ENCODE measurements at places on chromosomes 4 and X.

DNA sequence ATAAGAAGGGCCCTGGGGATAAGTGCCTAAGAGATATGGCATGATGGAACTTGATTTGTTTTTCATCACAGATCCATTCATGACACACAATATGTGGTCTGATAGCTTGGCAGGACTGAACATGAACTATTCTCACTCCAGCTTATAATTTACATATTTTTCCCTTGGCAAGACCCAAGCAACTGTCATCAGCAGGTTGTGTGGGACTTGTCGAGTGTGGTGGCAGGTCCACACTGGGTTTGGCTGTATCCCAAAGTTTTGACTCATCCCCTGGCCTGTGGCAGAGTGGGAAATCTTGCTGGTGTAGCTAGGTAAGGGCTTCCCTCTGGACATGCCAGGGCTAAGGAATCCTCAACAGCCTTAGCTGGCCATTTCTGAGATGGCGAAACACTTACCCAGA is 81.0 kb upstream of the STIM2 start:
- no peak for DNase-seq

DNA sequence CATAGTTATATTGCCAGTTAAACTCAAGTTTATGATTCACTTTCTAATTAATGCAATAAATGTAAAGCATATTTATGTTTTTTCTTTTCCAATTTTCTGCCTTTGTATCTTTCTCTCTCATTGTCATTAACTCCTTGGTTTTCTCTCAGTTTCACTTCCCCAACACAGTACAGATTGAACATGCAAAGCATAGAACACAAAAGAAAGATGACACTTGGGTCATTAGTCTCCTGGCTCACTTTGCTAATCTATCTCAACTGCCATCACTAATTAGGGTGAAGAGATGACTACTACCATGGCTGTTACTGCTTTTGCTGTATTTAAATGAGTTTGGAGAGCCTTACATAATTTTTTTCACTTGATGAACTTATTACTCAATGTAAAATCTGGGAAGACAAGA is 12.3 kb upstream of the NAA11 start:
- no peak for DNase-seq

DNA sequence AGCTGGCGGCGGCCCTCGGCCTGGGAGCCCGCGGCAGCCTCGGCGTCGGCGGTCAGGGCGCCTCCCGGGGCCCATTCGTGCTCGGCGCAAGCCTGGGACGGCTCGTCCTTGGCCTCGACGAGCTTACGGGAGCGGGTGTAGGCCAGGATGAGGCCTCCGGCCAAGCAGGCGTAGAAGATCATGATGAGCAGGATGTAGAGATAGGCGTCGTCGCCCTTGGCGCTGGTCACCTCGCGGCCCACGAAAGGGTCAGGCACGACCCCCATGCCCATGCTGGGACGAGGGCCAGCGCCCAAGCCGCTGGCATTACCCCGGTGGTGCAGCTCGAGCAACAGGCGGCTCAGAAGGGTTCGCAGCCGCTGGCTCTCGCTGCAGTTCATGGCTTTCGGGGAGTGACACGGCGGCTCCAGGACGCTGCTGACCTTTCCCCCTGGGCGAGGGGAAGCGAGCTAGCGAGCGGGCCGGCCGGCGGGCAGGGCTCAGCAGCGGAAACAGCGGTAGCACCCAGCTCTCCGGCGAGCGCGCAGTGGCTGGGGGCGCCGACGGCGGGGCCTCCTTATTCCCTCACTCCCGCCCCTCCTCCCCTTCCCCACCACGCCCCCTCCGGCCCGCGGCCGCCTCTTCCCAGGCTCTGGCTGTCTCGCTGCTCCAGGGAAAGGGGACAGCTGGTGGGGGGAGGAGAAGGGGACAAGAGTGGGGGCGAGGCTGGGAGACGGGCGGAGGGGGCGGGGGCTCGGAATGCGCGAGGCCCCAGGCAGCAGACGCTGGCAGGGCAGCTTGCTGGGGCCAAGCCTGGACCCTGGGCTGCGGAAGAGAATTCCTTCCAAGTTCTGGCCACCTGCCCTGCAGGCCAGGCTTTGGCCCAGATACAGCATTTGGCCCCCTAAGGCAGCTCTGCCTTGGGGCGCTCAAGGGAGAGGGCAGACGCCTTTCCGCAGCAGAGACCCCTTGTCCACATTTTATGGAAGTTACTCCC is at the start of gene KCNE5:
Gene KCNE5, minus strand, starts transcription at position 532 of the 976 bp plus-strand sequence. Its CDS starts 152 bp downstream, at position 380.
- DNase-seq, result no peak

DNA sequence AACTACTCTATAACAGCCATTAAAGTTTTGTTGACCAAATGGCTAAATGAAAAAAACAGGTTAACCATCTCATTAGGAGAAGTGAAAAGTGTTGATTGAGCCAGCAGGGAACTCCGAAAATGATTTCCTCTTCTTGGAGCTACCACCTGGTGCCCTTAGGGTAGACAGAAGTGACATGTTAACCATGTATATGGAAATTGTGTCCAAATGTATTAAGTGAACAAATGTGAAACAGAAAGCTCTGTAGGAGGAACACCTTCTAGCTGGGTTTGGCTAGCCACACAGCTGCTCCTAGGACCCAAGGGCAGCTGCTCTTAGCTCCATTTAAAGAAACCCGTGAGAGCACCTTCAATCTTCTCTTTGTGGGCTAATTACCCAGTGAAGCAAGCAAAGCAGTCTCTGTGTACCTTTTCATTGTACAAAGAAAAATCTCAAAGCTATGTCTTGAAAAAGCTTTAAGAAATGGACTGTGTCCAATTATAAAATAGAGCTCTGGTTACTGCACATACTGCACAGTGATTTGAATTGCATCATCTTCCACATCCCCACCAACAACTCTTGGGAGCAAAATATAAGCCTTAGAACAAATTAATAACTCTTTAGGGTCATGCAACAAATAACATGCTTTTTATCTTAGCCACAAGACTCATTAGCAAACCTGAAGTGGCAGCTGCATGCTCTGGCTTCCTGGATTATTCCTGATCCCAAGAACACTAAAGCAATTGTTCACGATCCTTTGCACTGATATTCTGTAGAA is 59.2 kb upstream of the PARM1 start:
- no peak for DNase-seq

DNA sequence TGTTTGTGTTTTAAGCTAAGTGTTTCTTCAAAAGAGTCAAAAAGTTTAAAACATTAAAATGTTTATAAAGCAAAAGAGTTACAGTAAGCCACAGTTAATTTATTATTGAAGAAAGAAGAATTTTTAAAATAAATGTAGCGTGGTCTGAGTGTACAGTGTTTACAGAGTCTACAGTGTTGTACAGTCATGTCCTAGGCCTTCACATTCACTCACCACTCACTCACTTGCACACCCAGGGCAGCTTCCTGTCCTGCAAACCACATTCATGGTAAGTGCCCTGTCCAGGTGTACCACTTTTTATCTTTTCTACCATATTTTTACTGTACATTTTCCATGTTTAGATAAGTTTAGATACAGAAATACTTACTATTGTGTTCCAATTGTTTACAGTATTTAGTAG is 239.7 kb upstream of the AGA start:
- DNase-seq, result no peak

- DNase-seq, result no peak
Measured at GRCh38 chr4:164753873-164754488, at the start of gene SMIM31. Gene SMIM31 (plus strand): TSS chr4:164754131. CDS start chr4:164770444, 16,313 bp downstream.

DNA sequence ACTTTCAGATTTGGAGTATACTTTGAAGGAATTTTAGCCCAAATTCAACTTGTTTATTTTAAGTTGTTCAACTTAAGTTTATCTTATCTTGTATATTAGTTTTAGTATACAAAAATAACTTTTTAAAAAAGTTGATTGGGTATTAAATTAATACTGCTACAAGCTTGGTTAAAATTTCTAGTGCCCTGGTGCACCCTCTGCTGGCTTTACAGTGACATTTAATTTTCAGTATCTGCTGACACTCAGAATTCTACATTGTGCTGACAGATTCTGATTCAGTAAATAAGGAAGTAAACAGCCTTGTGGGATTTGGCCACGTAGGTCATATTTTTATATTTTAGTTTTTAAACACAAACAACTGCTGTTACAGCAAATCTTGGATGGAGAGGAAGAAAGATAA is 2.9 kb downstream of the EDA start:
- DNase-seq, result no peak

DNA sequence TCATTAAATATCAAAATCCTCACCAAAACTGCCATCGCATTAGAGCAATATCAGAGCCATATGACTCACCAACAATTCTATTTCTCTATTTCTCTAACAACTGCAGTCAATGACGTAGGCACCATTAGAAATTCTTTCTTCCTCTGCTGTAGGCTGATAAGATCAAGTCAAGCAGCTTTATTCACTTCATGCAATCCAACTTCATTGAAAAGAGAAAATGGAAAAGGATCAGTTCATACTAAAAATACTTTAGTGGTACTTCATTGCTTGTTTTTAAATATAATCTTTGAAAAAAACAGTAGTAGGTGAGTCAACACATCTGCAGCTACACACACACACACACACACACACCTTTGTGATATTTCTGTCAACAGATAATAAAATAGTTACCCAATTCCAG is 345.3 kb upstream of the TENM3 start:
- DNase-seq, result no peak

DNA sequence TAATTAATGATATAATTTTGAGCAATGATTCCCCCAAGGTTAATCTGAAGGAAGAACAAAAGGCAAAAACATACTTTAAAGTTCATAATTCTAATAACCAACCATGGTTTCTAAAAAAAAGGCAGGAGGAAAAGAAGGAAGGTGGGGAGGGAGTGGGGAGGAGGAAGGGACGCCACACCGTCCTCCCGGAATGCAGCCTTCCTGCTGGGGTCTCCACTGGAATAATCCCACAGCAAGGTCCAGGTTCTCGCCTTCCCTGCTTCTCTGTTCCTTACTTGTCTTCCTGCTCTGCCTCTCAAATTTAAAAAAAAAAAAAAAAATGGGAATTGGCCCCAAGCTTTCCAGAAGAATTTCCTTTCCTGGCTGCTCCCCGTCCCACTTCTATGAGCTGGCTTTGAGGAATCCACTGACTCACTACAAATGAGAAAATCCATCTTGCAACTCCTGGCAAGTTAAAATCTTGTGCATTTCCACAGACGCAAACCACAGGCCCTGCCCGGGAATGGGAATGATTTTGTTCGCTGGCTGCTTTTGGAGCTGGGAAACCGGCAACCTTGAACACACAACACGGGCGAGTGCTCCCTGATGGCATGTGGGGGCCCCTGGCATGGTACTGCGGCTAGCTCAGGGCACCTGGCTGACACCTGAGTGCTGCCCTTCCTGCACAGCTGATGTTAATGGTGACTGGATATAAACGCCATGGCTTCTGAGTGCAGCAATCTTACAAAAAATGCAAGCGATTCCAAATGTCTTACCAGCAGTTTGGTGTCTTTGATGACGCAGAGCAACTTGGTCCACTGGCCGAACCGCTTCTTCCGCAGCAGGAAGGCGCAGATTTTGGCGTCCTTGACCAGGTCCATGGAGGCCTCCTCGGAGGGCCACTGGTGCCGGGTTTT is 97.0 kb downstream of the AFAP1 start:
- no peak for DNase-seq

GRCh38 chrX:110915111-110915510 is 119.5 kb upstream of the CHRDL1 start:
- no peak for DNase-seq

DNA sequence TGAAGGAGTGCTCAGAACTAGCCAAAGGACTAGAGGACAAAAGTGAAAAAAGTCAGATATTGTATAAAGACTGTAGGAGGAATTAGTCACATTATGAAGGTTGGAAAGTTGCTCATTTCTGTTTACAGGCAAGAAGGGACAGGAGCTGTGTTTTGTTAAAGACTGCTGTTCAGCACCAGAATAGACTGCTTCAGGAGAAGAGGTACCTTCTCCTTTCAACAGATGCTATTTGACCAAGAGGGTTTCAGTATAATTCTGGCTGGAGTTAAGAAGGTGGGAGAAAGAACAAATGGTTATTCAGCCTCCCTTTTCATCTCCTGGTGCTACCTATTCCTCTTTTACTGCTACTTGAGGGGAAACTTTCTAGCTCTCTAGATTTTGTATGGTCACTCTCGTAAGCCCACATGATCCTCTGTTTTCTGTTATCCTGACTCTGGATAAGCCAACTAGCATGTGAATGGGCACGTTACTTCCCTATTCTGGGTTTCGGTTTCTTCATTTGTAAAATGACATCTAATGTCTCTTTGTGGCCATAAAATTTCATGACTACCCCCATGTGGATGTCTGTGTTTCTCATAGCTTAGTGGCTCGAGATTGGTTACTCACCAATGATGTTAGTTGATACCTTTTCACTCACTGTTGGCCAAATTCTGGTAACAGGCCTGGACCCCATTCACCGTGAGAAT is 68.9 kb downstream of the SH2D1A start:
- no peak for DNase-seq

GRCh38 chrX:118220509-118220908 is 103.9 kb upstream of the KLHL13 start:
- no peak for DNase-seq

DNA sequence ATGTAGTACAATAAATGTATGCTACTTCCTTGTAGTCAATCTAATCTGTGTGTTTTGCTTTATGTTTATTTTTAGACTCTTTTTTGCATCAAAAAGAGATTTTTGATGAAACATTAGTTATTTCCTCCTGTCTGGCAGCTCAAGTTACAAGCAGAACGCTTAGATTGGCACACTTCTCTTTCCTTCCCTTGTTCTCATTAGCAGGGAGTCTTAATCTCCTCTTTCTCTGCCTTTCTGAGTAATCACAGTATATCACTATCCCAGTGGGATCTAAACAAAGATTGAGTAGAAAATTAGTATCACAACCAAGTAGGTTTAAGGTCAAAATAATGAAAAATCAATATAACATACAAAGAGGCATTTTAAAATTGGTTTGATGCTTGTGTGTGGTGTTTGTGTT is 1192.6 kb downstream of the C4orf33 start:
- DNase-seq, result no peak

DNA sequence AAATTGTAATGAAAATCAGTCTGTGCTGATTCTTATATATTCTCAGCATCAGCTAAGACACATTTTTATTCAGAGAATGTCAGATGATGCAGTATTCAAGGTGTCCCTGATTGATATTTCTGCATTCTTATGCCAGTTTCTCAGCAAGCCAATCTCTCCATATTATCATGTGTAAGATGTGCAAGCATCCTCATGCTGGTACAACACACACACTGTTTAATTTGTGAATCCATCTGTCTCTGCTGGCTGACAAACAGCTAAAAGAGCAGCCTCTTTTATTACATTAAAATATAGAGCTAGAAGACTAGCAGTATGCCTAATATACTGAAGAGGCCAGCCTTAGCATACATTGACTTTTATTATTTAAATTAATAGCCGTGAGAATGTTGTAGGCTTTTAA is 502.9 kb upstream of the GNPDA2 start:
- no peak for DNase-seq

DNA sequence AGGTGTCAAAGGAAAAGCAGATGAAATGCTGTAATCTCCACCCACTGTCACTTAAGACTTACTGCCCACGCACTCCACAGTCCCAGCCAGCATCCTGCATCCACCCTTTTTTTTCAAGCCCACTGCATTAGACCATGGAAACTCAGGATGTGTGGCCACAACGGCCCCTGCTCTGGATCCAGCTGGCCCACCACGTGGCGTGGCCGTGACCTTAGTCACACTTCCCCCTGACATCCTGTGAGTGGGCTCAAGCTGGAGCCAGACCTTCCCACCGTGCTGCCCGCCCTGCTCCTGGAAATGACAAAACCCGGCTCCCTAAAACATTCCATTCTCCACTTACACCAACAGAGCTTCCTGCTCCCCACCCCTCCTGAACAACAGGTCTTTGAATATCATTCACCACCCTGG is 588.3 kb upstream of the DIPK2B start:
- DNase-seq, result no peak

Data from stimulated activated CD8-positive, alpha-beta memory T cell treated with anti-CD3 and anti-CD28 coated beads, Interleukin-7, amount 100 ng/mL, for 1 hour (primary cell).